ENCODE measurements at places on chromosomes 16 and 17. TPM values are rescaled to one million over a fixed set of nuclear protein-coding genes. Genes with fewer than 3 reads are reported as not detected.

- no peak for DNase-seq
Observed at GRCh38 chr16:51834794-51835193, 683.7 kb upstream of the SALL1 start.

DNA sequence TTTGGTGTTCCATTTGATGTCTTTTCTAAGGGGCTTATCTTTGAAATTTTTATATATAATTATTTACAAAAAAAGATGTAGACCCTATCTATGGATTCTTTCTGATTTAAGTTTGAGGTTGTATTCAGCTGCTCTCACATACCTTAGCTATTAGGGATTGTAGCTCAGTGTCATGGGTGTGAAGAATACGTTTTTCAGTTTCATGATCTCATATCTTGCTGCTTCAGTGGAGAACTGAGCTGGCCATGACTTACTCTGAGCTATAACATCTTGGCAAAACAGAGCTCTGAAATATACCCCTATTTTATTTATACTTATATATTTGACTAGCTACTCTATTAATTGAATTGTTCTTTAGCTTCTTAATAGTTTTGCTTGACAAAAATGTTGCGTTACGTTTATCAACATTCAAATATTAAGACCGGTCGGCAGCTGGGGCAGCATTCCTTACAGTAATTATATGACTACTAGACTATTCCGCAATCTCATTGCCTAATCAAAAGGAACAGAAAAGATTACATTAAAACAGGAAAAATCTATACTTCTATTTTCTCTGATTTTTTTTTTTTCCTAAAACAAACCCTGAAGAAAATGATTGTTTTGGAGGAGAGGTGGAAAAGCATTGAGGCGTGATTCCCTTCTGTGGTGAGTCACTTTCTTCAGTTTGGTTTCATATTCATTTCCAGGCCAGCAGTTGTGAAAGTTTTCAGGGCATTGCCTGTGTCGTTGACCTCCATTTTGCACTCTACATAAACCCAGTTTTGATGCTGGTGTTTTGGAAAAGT, 24.1 kb upstream of the KRT24 start:
- peak; percentile 85 for DNase-seq

DNA sequence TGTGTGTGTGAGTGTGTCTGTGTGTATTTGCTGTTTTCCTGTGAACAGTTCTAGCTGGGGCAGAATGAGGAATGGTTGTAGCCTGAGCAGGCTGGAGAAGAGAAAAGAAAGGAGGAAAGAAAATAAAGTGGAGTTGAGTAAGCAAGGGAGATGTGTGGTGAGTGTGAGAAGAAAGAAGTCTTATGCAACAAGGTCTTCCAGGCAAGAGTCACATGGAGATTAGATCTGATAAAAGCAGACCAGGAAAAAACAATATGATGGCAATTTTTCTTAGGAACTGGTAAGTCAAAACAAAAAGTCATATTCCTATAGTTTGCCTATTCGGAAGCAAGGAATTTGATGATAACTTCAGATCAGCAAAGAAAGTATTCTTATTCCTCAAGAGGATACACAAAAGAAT, 125.0 kb downstream of the HS3ST3A1 start:
- no peak for DNase-seq

The CNTD1 gene
- total RNA-seq: not detected

DNA sequence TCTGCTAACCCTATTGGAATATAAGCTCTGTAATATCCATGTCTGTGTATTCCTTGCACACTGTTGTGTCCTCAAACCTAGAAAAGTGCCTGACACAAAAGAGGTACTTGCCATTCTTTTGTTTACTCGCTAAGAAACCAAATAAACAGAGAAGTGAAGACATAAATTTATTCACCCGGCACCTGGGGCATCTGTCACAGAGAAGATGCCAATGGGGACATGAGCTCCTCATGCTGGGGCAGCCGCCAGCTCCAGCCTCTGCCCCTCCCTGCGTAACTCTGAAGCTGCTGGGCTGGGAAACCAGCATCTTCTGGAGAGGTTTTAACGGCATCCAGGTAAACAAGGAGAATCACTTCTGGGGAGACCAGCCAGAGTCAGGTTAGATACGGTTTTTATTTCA, 15.1 kb upstream of the CDRT4 start:
- DNase-seq: no peak

DNA sequence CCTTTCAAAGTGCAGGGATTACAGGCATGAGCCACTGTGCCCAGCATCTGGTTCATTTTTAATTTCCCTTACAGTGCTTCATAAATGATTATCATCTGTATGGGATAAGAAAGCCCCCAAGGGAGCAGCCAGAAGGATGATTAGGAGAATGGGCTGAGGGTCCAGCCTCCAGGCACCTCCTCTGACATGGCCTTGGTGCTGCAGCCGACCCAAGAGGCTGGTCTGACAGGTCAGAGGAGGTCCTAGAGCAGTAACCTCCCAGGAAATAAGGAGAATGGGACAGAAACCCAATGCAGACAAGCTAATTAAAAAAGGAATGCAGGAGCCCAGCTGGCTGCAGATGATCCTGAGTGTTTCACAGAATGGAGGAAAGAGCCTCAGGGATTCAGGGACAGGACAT, 29.0 kb downstream of the MRC2 start:
- no peak for DNase-seq

DNA sequence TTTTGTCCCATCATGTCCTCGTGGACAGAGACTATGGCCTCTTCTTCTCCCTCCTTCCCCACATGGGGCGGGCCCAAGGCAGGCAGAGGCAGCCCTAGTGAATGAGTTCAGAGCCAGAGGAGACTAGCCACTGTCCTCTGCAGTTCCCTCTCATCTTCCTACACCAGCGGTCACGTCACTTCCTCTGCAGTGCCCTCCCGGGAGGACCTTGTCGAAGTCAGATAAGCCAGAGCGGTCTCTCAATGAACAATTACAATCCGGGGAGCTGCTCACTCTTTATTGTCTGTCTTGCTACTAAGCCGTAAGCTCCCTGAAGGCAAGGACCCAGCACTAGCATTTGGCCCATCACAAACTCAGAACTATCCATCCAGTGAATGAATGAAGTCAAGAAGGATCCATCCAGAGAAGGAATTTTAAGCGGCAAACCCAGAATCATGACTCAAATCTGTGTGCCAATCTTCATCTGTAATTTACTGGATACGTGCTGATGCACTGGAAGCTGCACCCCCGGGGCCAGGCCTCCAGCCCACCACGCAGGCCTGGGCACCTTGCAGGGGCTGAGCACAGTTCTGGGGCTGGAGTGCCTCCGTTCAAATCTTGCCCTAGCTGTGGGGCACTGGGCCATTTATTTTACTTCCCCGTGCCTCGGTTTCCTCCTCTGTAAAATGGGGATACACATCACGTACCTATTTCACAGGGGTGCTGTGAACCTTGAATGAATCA, 18.1 kb downstream of the ZNF423 start:
- no peak for DNase-seq

DNA sequence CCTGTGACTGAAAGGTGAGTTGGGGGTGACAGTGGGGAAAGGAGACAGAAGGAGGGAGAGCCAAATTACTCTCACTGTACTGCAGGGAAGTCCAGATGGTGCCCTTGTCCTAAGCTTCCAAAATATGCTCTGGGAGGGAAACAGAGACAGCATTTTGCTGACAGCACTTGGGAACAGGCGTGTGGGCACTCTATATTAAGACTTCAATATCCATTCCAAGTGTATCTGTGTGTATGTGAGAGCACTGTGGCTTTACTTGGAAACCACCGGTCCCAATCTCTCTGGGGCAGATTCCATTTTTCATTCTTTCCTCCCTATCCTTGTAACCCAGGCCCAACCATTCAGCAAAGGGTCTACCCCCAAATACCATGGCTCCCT, 407.3 kb downstream of the UTP18 start:
- no peak for DNase-seq

DNA sequence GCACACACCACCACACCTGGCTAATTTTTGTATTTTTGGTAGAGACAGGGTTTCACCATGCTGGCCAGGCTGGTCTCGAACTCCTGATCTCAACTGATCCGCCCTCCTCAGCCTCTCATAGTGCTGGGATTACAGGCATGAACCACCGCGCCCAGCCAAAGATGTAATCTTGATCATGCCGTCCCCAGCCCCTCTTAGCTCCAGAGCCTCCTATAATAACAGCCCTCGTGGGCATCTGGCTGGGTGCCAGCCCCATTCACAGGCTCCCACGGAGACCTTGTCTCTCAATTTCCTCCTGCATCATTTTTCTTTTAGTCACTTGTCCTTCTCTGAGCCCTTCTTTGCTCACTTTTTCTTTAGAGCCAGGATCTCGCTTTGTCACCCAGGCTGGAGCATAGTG, 94.2 kb downstream of the KATNIP start:
- DNase-seq: no peak

DNA sequence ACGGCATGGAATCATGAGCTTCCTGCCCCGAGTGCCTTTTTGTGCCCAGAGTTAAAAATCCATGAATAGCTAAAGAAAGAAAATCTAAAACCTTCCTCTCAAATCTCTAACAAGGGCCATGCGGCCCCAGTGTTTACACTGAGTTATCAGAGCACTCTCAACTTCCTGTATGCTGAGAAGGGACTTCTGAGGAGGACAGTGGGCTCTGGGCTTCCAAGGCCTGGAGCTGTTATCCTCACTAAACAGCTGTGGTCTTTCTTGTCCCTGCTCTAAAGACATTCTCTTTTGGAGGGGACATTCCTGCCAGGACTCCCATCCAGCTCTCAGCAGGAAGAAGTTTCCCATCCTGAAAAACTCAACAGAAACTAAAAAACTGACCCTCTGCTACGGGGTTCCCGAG, 135.6 kb downstream of the AATF start:
- no peak for DNase-seq

The TMEM114 gene
- total RNA-seq: not detected

GRCh38 chr16:56525236-56525635, 5.4 kb upstream of the BBS2 start:
- no peak for DNase-seq

DNA sequence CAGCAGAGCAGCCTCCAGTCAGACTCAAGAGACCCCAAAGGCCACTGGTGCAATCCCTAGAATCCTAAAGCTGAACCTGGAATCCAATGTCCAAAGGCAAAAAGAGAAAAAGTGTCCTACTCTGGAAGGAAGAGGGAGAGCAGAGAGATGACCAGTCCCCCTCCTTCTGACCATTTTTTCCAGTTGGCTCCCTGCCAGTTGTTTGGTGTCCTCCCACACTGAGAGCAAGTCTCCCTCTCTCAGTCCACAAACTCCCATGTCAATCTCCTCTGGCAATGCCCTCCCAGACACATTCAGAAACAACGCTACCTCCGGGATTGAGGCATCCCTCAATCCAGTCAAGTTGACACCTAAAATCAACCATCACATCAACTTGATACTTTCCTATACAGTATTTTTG, 4.3 kb upstream of the CLEC19A start:
- DNase-seq: no peak

DNA sequence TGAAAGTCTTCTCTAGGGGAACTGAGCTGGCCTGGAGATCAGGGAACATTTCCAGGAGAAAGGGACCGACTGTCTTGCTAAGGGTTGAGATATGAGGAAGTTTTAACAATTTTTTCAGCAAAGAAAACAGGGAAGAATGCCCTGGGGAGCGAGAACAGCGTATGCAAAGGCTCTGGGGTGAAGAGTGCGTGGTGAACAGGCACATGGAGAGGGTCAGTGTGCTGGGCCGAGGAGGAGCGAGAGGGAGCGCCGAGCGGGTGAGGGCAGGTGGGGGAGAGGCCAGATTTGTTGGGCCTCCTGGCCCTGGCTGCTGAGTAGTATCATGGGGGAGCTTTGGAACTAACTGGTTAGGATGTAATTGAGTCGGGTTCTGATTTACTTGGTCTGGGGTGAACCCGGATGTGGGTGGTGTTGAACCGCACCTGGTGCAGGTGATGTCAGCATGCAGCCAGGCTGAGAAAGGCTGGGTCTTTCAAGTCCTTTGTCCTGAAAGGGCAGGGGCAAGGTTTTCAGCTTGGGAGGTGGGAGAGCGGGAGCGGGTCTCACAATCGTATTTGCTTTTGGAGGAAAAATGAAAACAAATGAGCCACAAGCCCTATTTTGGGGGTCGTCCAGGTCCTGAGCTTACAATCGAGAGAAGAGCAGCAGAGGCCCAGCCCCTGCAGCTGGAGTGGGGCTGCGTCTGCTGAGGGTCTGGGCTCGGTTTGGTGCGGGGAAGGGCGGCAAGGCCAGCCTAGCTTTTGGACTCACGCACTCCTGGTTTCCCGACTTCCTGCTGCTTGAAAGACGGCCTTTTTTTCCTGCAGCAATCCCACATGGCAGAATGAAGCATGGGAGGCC, 11.1 kb upstream of the WFDC1 start:
- no peak for DNase-seq

DNA sequence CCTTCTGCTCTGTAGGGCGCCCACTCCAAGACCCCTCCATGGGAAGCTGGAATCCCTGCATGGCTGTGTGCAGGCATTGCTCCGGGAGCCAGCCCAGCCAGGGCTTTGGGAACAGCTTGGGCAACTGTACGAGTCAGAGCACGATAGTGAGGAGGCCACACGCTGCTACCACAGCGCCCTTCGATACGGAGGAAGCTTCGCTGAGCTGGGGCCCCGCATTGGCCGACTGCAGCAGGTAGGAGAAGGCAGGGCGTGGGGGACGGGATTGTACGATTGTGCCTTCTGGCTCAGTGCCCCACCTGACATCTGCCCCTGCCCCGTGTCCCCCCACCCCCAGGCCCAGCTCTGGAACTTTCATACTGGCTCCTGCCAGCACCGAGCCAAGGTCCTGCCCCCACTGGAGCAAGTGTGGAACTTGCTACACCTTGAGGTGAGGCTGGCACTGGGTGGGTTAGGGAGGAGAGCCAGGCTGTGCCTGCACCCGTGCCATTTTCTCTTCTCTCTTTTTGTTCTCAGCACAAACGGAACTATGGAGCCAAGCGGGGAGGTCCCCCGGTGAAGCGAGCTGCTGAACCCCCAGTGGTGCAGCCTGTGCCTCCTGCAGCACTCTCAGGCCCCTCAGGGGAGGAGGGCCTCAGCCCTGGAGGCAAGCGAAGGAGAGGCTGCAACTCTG, 8.7 kb upstream of the TMEM88 start:
- no peak for DNase-seq

DNA sequence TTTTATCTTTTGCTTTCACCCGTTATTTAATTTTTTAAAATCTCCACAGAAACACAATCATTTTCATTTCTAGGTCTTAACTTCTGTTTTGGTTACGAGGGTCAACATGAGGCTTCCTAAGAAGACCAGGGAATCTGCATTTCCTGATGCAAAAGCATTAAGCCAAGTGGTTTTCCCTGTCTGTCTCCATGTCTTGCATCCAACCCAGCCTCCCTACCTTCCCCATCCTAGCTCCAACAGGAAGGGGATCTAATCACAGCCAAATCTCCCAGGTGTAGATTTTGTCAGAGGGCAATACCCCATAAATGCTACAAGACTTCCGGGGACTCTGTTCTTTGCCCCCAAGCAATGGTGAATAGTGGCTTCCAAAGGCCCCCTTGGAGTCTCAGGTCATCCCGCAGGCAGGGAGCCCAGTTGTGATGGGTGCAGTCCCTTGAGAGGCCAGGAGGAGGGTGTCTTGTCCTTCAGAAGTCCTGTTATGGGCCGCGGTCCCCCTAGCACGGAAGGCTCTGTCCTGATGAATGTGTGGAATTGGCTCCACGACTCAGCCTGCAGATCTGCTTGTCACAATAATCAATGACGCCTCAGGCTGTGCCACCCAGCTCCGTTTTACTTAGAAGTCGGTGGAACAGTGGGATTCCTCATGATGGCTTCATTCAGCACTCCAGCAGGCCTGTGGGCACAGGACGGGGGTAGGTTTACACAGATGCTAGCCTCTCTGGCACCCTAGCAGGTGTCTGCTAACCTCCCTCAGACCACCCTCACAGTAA, 141.1 kb downstream of the RGS9 start:
- peak; percentile 66 for DNase-seq

The MT1M gene
- 0.74 TPM for total RNA-seq

All from Daoy (cell line).